ENCODE measurements at places on chromosomes 12 and 14.

DNA sequence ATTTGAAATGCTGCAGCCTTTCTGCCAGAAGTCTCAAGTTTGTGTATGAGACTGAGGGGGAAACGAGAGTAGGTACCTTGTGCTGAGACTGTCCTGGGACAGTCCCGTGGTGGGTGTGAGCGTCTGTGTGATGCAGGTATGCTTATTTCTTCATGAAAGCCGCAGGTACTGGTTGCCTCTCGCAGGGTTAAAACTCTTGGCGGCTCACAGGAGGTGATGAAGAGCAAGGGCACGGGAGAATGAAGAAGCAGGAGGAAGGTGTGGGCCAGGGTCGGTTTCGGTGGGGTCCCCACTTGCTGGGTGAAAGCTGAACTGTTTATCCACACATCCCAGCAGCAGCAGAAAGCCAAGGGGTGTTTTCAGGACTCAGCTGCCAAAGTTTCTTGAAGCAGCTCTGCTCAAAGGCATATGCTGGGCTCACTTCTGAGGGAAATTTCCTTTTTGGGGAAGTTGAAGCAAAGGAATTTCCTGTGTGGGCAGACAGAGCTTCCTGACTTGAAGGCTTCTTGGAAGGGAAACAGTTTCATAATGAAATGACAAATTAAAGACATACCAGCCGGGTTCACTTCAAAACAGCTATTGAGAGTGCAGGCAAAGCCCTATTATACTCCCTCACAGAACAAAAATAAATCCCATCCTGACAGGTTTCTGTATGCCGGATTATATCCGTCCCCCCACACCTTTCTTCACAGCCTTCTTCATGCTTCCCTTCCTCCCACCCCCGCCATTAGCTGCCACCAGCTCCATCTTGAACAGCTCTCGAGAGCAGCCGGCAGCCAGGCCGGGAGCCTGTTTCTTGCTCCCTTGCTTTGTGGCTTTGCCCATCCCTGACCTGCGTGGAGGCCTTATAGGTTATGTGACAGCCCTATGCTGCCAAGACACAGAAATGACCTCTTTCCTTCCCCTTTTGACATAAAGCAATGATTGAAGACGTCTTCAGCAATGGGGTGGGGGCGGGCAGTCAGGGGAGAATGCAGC is 116.6 kb downstream of the ETV6 start:
- DNase-seq: peak; percentile 73

DNA sequence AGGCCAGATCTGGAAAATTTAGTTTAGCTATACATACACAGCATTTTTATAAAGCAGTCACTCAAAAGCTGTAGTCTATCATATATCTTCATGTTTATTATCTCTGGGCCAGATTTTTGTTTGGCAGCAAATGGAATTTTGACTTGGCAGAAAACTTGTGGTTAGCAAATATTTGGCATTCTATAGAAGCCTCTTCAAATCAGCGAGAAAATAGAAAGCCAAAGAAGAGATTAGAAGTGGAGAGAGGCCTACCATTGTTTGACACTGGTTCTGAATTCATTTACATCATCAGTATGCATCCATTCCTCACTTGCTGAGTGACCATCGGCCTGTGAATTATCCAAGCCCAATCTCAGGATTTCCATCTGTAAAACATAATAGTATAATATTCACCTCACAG is 1077.6 kb downstream of the GALC start:
- DNase-seq: no peak

DNA sequence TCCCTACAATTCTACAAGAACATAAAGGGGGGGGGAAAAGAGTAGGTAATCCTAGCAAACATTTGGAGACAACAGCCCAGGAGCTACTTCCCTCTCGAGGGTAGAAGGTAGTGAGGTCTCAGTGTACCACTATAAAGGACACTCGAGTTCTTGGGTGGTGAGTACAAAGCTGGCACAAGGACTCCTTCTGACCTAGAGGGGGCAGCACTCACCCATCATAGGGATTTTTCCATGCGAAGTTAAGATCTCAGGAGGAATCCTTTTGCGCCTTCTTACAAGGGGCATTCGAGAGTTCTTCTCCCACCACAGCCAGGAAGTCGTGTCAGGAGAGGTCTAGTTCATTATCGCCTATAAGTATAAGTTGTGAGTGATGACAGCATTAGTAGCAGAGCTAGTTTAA is 200.2 kb upstream of the RBM19 start:
- DNase-seq: peak; percentile 54

DNA sequence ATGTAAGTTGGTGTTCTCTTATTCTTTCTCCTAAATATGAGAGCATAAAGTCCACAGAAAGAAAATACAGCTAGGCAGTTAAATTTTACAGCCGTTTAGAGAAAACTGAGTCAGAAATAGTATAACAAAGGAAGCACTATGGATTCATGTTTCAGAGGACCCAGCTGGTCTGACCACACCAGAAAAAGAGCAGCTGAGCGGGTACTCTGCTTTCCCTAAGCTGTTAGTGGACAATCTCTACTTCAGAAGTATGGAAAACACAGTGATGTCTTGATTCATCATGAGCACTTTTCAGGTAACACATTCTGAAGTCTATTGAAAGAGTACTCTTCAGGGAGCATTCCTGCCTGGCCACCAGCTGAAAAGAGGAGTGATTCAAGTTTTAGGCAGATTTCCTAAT is 12.4 kb downstream of the PPM1H start:
- DNase-seq: peak; percentile 25

GRCh38 chr12:52257074-52257551 is 17.3 kb upstream of the KRT86 start:
- peak; percentile 10 for DNase-seq

- DNase-seq: peak; percentile 92
These were observed 222.7 kb downstream of the MSRB3 start for GRCh38 chr12:65501093-65501621.

DNA sequence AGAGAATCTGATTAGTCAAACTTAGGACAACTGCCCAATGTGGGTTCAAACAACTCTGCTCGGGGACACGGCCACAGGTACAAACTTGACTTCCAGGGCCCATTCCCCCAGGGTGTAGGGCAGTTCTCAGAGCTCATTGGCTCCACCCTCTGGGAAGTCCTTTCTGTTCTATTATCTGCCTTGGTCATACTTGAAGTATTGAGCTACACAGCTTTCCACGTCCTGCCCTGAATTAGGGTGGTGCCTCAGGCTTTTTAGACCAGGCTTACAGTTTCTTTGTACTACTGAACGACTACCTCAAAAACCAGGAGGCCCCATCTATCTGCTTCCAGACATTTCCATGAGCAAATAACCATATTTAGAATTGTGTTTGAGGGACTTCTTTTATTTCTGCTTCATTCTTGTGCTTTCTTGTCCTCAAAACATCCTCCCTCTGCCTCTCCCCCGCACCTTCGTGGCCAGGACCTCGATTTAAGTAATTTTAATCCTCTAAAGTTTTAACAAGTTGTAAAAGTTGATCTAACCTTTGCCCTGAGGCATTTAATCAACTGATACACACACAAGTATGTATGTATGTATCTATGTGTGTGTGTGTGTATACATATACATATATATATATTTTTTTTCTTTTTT is 281.7 kb upstream of the AMIGO2 start:
- DNase-seq: no peak

GRCh38 chr12:52873513-52873831 is 24.7 kb upstream of the KRT78 start:
- no peak for DNase-seq

DNA sequence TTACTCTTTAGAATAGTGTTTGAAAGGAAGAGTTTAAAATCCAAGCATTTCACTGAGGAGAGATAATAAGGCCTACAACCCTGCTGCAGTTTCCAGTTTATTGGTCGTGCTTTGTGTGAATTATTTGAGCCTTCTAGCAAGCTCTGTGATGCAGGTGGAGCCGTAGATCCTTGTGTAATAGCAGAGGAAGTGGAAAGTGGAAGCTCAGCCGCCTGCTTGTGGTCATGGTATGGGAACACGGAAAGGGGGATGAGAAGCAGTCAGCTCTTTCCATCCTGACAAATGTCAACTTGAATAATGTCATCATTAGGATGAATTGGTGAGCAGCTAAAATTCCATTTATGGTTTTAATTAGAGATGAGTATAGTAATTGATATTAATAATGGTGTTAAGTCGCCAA is 29.1 kb downstream of the SYNE2 start:
- no peak for DNase-seq

DNA sequence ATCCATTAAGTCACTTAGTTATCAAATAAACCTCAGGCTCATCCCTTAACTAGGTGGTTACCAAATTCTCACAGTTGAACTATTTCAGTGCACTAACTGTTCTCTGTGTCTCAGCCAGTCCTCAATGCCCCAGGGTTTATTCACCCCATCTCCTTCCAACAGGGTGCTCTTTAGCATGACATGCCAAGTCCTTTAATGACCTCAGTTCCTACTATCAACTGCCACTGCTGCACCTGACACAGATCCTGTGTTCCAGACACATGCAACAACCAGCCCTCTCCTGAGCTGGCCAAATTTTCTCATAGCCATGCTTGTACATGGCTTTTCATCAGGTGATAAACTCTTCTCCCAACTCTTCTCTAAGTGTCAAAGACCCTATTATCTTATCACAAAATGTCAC is 80.0 kb downstream of the ATXN2 start:
- DNase-seq: no peak

DNA sequence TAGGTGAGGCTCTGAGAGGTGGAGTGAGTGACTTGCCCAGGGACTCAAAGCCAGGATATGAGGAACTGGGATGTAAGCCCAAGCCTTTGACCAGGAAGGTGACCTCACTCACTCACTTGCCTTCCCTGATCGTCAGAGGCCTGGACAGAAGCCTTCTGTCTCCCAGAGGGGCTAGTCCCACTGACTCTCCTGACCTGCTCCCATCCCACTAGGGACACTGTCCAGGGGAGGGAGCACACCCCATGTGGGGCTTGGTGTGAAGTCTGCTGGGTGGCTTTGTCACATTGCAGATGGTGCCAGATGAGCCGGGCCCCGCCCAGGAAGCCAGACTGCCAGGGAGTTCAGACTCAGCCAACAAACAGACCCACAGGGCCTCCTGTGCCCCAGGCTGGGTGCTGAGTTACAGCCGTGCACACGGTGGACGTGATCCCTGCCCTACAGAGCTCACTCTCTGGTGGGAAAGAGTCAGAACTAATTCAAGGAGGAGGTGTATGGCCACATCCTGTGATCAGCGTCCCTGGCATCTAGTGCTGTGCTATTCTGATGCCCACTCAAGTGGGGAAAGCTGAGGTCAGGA is 28.3 kb downstream of the MMAB start:
- no peak for DNase-seq

- no peak for DNase-seq
These were observed 420.6 kb downstream of the LRFN5 start for GRCh38 chr14:42027271-42027670.

DNA sequence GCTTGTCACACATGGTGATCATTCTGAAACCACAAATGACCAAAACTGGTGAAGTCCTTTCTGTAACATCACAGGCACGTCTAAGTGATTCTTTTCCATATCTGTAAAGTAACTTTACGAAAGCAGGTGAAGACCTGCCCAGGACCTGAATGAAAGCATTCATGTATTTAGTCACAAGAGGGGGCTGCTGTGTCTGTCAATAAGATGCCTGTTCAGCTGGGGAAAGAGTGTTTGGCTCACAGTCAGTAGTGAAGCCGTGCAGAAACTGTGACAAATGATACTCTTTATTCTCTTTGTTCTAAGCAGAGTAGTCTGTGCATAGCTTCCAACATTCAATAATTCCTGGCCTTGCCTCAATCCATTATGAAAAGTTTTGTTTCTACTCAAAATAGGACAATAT is 373.5 kb upstream of the OR4E1 start:
- peak; percentile 32 for DNase-seq

GRCh38 chr12:80226576-80226975 is 127.2 kb downstream of the OTOGL start:
- DNase-seq: no peak

- DNase-seq: no peak
These were observed 5.6 kb upstream of the NIN start for GRCh38 chr14:50836515-50836914.

DNA sequence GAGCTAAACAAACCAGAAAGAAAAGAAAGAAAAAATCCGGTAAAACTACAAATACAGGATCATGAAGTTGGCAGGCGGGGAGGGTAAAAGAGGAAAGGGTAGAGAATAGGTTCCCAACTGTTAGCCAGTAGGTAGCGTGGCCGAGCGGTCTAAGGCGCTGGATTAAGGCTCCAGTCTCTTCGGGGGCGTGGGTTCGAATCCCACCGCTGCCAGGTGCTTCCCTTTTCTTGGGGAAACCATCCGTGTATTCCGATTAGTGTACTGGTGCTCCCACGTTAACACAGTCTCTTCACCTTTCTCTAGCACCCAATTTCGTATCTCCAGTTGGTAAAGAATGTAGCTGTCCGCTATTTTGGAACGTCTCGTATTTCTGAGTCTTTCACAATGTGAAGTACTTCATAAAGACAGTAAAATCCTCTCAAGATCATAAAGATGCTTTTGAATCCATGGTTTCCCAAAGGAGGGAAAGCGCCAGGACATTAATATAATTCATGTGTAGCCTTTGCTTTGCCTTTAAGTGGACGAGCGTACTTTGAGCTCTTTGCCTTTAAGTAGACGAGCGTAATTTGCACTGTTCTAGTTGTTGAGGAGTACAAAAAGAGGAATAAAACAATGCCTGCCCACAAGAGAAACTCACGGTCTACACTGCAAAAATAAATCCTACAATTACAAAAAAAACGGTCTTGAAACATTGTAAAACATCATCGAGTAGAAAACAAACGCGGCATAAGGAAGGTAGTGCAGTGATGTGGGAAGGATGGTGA is 19.0 kb upstream of the RNASE12 start:
- peak; percentile 87 for DNase-seq

GRCh38 chr14:25351269-25351668 is 301.3 kb upstream of the STXBP6 start:
- no peak for DNase-seq

DNA sequence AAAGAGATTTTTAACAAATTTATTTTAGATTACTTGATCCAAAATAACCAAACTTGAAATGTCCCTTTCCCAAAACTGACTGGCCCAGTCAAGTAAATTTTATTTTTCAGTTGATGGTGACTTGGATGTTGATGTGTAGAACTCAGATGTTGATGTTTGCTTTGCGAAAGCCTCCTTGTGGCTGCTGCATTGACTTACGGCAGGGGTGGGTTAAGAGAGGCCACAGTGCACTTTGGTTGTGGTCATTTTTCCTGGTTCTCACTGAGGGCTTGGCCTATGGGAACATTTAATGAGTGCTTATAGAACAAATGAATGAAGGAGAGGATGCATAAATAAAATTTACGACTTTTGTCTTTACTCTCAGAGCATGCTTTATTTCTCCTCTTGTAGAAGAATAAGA is 52.6 kb downstream of the SLCO1B3 start:
- no peak for DNase-seq

GRCh38 chr12:51821440-51822260 is 26.9 kb downstream of the FIGNL2 start:
- no peak for DNase-seq

DNA sequence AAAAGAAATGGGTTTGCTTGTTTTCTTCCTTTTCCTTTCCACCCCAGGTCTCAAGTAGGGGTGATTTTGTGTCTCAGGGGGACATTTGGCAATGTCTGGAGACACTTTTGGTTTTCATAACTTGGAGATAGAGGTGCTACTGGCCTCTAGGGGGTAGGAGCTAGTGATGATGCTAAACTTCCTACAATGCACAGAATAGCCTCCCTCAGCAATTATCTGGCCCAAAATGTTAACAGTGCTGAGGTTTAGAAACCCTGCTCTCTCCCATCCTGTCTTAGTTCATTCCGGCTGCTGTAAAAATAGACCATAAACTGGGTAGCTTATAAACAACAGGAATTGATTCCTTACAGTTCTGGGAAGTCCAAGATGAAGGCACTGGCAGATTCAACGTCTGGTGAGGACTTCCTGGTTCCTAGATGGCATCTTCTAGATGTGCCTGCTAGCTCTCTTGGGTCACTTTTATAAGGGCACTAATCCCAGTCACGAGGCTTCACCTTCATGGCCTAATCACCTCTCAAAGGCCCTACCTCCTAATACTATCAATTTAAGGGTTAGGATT is 7.4 kb upstream of the GAS2L3 start:
- DNase-seq: no peak
